Stimulated activated naive CD4-positive, alpha-beta T cell (primary cell): ENCODE measurements at places on chromosomes 3 and 15.

DNA sequence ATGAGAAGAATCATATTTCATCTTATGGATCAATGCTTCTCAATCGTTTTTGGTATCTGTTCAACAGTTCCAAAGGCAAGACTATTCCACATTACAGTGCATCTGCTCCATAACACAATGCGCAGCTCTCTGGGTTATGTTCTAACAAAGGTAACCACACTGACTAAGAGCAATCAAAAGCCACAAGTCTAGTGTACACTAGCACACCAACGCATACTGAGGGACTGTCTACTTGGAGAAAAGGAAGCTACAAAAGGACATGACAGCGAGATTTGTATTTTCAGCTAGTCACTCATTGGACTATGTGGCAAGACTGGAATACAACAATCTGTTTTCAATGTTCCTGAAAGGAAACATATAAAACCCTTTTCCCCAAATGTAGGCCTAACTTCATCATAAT lies 35.8 kb downstream of the SETD2 start:
- DNase-seq: no peak

- no peak for DNase-seq
Observed at GRCh38 chr3:110904520-110904890, 167.1 kb upstream of the NECTIN3 start.

GRCh38 chr15:31032961-31033371 lies 41.5 kb upstream of the MTMR10 start:
- no peak for DNase-seq

GRCh38 chr3:127377801-127378655 lies 90.2 kb upstream of the PRR20G start:
- no peak for DNase-seq

DNA sequence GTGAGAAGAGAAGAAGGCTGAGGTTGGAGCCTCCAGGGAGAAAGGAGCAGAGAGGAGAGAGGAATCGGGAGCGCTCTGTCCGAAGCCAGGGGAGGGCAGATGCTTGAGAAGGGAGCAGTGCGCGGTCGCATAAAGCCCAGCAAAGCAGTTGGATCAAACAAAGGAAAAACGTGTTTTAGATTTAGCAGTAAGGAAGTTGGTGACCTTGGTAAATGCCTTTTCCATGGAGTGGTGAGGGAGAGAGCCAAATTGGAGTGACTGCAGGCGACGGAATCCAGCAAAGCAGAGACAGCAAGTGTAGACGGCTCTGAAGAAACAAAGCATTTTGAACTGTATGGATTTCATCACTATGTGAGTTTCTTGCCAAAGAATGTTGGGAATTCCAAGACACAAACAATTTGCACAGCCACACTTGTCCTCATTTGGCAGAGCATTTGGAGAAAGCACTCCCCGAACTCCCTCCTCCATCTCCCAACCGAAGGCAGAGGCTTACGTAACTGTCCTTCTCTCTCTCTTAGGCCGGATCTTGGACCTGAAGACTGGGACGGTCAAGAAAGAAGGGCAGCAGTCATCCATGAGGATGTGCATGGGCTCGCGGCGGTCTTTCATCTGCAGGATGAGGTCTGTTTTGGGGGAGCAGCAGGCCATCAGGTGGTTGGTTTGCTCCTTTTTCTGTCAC lies 103.6 kb downstream of the ARNT2 start:
- DNase-seq: no peak
